ENCODE measurements at places on chromosomes 5 and 9.

DNA sequence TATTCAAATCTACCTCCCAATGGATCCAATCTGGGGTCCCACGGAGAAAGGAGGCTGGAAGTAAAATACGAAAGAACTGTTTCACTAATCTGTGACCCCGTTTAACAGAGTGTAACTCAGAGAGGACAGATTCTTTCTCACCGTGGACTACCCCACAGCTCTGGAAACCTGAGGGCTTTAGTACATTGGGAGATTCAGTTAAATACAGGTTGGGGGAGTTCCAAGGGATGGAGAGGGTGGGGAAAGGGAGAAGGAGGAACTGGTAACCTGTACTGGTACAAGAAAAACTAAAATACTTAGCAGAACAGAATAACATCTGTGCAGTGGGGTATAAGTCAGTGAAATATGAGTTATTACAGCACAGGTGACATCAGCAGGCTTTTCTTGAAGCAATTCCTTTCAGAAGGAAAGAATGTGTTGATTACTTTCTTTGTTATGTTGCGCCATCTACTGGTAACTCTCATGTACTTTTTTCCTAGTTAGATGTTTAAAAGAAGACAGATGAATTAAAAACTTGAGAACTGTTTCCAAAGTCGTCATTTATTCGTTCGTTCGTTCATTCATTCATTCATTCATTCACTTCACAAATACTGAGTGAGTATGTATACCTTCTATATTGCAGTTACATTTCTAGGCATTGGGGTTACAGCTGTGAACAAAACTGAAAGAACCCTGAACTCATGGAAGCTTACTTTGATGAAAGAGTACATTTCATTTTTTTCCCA lies 30.0 kb upstream of the STOM start:
- DNase-seq: peak; percentile 77

DNA sequence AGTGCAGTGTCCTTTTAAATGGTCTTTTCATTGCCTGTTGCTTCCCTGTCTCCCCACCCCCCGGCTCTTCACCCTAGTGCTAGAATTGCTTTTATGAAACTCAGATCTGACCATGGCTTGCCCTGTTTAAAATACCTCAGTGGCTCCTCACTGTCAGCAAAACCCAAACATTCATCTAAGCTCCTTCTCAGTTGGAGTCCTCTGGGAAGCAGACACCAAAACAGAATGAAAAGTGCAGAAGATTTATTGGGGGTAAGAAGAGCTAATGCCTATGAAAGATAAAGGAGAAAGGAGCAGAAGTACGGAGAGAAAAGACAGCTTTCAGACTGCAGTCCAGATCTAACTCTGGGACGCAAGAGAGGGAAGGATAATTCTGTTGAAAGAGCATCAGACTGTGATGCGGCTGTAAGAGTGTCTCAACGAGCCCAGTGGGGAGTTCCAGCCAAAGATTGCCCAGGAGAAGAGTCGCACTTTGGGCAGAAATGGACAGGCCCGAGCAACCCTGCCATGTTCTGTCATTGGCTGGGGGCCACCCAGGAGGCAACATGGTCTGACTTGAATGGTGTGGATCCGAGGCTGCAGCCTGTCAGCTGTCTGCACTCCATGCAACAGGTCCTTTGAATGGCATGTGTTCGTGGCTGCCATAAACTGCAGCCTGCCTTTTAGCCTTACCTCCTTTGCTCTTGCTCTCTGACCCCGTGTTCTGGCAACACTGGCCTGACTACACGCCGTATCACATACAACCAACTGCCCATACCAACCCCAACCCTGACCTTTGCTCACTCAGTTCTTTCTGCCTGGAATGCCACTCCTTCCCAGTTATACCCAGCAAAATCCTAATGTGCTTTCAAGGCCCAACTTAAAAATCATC lies 55.9 kb downstream of the IRF1 start:
- no peak for DNase-seq

DNA sequence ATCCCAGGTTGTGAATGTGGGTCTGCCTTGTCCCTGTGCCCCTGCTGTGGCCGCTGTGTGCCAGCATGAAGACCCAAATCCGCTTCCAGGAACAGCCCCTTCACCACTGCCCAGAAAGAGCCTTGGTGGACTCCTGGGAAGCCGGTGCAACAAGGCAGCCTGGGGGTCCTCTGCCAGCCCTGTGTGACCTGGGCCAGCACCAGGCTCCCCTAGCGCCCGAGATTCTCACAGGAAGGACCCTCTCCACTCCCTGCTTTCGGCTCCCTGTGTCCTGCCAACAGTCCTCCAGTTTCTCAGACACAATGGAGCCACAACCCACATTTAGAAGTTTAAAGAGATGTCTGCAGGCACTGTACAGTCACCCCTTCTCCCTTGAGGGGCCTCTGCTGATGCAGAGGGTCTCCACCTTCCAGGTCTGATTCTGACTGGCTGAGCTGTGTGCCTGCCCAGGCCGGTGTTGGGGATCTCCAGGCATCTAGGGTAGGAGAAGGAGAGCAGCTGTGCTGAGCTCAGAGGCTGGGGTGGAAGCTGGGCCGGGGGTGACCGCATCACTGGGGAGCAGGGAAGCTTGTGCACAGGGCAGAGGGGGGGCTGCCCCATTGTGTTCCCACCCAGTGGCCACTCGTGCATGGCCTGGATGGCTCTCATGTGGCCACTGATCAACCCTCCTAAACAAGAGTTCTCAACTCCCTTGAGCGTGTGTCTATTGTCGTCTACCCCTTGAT lies 174.0 kb downstream of the IRX2 start:
- DNase-seq: no peak

GRCh38 chr9:134373269-134373668 lies 47.0 kb downstream of the RXRA start:
- no peak for DNase-seq

- DNase-seq: no peak
Observed at GRCh38 chr5:128405159-128405558, 132.9 kb downstream of the FBN2 start.

GRCh38 chr5:120124961-120125360 lies 339.1 kb upstream of the PRR16 start:
- DNase-seq: no peak

GRCh38 chr5:6504677-6505415 lies 56.2 kb downstream of the UBE2QL1 start:
- DNase-seq: no peak

GRCh38 chr9:126295936-126296600 lies 30.6 kb upstream of the MVB12B start:
- no peak for DNase-seq

- no peak for DNase-seq
Observed at GRCh38 chr9:96015876-96016686, 140.6 kb downstream of the ERCC6L2 start.

GRCh38 chr9:136629001-136629878 lies 33.5 kb upstream of the EGFL7 start:
- DNase-seq: no peak
